Stomach (tissue), 19 donors: ENCODE measurements at places on chromosomes 5 and 9. TPM values are rescaled to one million over a fixed set of nuclear protein-coding genes. Genes with fewer than 3 reads are reported as not detected.
A peak's percentile ranks its signal among the peaks of the same experiment; 100 is the strongest.

DNA sequence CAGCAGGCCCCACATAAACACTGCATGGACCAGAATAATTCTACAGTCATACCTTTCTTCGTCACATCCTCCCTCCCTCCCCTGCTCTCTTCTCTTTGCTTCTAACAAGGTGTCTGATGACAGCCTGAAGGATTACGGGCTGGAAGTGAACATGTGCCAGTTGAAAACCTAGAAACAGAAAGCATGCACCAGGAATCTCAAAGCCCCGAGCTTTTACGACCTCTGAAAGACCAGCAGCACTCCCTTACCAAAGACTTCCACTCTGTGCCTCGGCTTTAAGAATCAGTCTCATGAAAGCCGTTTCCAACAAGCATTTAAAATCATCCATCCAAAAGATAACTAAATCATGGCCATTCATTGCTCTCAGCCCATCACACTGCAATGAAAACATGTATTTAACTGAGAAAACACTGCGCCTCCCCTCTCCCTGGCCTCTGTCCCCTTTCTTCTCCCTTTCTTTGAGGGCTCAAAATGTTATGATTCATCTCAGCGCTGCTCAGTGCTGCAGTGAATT lies 21.3 kb downstream of the MSX2 start:
- no peak for DNase-seq

GRCh38 chr5:169584998-169585451 lies 1.5 kb downstream of the SPDL1 start:
- DNase-seq: no peak

DNA sequence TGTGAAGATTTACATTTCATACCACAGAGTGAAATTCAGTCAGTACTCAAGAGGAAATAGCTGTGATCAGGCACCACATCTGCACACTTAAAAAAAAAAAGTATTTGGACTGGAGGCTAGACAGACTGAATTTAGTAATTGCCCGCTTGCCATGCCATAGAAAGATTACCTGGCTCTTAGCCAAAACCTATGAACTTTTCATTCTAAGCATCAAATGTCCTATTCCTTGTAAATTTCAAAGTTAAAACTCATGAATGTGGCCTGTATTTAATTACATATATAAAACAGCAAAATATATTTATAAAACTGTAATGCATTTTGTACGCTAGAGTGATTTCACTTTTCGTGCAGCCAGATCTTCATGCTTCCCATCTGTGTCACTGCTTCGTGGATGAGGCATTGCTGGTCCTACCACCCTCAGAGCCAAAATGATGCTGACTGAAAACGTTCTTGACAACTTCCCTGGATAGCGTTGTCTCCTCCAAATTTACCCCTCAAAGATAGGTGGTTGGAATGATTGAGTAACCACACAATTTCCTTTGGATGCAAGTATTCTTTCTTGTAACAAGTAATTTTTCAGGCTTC lies 447.9 kb upstream of the SGCD start:
- DNase-seq: no peak

- no peak for DNase-seq
Observed at GRCh38 chr5:96348536-96348935, 84.5 kb downstream of the PCSK1 start.

DNA sequence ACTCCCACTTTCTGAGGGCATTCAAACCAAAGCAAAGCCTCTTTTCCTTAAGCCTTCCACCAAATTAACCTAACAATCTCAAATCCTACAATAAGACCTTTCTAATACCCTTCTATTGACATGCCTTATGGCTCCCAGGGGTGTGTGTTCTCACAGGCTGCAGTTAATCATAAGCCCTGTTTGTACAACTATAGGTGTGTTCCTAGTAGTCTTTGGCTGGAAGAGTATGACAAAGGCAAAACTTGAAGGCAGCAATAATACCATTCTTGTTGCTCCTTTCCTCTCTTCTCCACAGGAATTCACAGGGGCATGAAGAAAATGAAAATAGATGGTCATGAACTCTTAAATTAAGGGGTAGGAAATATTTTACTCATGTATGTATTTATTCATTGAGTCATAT lies 10.9 kb upstream of the FBXO38 start:
- peak; percentile 51 for DNase-seq

- DNase-seq: no peak
Observed at GRCh38 chr5:98364549-98364948, 408.9 kb upstream of the RGMB start.

- no peak for DNase-seq
Observed at GRCh38 chr9:118674942-118675341, 694.3 kb downstream of the BRINP1 start.

GRCh38 chr5:7320701-7321301 lies 75.1 kb upstream of the ADCY2 start:
- DNase-seq: no peak

- DNase-seq: no peak
Observed at GRCh38 chr5:153618307-153618706, 127.8 kb downstream of the GRIA1 start.

SVEP1 gene
- 64.4 TPM for total RNA-seq

HRH2 gene
- total RNA-seq: 0.58 TPM

LHX3 gene
- total RNA-seq: not detected
